ENCODE measurements at places on chromosomes 5 and 9.

DNA sequence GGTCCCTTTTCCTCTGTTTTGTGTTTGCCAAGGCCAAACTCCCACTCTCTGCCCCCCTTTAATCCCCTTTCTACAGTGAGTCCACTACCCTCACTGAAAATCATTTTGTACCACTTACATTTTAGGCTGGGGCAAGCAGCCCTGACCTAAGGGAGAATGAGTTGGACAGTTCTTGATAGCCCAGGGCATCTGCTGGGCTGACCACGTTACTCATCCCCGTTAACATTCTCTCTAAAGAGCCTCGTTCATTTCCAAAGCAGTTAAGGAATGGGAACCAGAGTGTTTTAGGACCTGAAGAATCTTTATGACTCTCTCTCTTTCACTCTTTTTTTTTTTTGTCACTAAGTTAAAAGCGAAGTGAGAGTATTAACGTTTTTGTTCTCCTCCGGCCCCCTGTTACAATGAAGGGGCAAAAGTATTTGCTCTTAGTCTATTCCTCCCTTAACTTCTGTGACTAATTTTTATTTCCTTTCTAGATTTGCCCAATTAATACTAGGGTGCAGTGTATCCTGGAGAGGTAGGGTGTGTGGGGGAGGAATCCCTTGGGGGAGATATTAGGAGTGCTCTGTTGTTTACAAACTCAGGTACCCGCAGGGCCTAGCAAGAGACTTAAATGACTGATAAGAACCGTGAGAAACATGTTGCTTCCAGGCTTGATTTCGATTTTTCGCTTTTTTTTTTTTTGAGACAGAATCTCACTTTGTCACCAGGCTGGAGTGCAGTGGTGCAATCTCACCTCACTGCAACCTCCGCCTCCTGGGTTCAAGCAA is 14.7 kb downstream of the GM2A start:
- DNase-seq: no peak

DNA sequence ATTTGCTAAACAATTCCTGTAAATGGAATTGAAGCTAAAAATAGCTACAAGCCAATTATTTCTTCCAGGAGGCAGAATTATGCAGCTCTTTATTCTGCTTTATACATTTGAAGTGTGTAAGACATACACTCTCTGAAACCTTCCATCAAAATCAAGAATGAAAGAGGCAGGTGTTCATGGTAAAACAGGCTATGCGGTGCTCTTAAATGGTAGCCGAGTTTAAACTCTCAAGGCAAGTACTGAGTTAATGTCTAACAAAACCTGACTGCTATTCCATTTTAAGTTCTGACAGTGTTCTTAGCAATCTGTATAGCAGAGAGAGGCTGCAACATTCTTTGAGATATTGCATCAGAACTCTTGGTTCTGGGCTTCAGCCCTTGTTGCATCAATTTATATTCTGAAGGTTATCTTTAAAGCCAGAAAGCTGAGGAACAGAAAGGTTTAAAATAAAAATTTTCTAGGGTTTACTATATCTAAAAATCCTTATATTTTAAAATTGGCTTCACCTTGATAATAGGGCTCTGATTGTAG is 248.3 kb upstream of the CCNG1 start:
- DNase-seq: no peak

DNA sequence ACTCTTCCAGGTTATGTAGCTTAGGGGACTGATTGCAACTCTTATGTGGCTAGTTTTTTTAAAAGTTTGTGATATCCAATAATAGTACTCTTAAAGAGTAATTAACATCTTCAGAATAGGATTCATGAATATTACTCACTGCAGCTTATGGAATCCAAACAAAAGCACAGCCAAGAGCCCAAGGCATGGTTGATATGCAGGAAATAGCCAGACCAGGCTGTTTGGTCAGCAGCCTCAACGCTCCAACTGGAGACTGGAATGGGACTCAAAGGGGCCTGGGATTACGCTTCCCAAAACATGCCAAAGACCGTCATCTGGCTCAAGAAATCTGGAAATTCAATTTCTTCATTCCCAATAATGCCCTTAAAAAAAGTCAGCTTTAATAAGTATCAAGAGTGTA is 268.6 kb downstream of the SEC61B start:
- no peak for DNase-seq

DNA sequence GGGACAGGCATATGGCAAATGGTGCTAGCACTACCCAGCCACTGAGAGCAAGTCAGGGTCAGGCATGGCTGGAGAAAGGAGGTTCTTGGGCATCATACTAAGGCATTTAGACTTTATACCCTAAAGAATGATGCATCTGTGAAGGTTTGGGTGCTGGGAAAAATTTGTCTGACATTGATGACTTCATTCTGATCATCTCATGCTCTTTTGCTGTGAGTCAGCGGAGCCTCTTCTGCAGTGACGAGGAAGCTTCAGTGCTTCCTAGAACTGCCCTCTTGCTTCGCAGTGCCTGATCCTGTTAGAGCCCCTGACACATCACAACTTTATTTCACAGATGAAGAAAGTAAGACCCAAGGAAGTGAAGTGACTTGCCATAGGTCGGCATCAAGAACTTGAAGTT is 266.6 kb upstream of the GAS1 start:
- no peak for DNase-seq

DNA sequence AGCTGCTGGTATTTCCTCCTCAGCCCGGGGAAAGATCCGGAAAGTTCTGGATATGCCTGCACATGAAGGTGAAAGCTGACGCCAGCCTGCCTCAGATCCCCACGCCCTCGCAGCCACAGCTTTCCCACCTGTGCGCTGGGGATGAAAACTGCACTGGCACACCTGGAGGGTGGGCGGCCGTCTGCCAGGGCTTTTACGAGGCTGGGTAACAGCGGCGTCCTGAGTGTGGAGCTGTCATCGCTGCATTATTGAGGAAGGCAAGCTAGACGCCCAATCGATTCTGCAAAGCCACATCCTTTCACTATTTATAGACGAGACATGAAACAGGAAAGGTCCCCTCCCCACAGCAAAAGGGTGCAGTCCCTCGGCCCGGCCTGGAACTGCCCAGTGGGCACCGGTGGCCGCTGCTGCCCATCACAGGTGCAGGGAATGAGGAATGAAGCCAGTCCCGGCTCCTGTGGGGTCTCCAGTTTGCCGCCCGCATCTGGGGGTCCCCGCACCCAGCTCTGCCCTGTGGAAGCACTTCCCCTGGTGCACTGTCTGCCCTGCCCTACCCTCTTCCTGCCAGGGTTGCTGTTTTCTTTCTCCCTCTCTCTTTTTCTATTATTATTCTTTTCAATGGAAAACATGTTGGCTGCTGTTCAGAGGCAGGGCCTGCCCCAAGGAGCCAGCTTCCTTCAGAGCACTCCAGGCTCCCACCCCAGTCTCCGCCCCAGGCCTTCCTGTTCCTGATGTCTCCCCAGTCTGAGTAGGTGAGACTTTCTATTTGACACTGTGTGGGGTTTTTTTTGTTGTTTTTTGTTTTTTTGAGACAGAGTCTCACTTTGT is 7.0 kb downstream of the NOTCH1 start:
- DNase-seq: no peak

- DNase-seq: no peak
Measured at GRCh38 chr9:27437652-27438373, 86.3 kb upstream of the IFNK start.

DNA sequence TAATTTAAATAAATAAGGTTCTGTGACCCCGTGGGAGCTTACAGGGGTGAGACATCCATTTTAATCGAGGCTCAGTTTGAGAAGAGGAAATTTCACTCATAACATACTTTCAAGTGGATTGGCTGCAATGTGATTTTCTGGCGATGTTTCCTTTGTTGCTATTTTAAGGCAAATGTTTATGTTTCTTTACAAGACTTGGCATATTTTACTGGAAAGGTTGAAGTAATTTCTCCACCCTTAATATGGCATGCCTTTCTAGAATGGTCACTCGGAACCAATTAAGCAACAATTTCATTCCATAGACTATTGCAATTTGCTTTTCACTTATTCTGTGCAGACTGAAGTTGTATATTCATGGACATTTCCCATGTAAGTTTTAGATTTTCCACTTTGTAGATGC is 438.0 kb upstream of the WWC1 start:
- DNase-seq: no peak

- no peak for DNase-seq
Measured at GRCh38 chr5:38426490-38426889, 130.0 kb downstream of the LIFR start.

- peak; percentile 65 for DNase-seq
Measured at GRCh38 chr5:138148811-138149210, 9.6 kb upstream of the NME5 start.

DNA sequence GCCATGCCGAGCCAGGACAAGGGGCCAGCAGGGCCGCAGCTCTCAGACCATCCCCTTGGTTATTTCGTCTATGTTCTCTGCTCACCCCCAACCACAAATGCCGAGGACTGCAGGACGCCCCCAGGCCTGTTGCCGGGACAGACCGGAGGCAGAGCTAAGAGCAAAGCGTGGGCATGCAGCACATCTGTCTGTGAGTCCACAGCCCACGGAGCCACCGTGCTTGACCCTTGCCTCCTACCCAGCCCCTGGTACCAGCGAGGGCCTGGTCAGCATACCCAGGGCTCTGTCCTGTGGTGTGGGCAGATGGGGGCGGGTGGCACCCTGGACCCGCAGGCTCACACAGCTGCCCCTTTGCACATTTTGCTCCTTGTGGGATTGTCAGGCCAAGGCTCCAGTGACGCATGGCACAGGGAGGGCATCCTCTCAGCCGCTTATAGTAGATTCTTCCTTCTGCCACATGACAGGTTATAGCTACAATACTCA is 4.7 kb downstream of the BRD3 start:
- no peak for DNase-seq

DNA sequence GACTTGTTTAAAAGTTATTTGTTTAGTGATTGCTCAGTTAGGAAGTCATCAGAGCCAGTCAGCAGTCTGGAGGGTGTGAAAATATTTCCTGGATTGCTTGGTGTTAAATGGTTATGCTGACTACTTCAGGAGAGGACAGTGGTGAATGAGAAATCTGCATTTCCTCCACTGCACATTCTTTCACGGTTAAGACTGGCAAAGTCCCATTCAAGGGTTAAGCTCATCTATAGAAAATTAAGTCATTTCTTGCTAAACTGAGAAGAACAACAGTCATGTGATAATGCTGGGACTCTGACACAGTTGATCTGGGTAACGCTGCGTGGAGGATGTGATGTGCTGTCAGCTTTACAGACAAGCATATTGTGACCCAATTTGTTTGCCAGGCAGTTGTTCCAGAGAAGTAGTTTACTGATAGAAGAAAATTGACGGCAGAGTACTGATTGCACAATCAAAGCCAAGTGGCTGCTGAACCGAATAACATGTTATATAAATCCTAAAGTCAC is 80.4 kb downstream of the GRAMD2B start:
- no peak for DNase-seq

DNA sequence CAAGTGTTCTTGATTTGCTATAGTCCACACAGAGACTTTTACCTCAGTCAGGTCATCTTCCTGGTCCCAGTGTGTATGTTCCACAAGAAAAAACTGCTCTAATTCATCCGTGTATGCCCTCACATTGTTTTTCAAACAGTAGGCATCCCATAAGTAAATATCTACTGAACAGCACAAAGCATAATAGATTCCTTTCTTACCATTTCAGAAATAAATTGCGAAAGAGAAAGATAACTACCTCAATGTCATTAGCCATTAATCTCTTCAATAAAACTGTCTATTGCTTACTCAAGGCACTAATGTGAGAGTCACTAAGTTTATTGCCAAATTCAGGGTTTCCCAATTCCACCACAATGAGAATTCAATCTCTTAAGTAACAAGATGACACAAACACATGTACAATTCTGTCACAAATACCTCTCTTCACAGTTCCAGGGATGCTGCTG is 9.6 kb downstream of the FBXW2 start:
- no peak for DNase-seq

DNA sequence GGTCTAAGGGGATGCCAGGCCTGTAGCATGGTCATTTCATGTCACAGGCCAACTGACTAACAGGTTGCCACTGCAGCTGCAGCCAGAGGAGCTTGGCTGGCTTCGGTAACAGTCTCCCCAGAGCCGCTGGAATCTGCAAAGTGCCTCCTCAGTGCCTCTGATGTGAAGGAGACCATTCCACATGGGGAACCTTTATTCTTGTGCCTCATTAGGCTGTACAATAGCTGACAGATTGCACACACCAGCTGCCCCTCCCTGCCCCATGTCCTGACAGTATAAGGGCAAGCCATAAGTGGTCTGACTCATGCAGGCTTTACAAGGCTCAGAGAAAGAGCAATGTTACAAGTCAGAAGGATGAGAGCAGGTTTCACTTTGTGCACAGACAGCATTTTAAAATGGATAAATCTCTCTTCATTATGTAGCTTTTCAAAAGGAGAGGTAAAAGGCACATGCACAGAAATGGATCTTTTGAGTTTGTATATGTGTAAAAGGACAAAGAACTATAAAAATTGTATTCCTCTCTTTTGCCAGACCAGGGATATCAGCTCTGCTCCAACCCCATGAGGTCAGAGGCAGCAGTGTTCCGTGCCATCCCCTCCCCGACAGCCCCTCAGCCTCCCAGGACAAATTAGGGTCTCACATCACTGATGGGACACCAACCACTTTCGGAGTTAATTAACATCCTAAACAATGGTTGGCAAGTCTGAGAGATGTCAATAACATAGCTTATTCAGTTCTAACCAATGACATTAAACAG is 467.8 kb downstream of the TMEM232 start:
- peak; percentile 71 for DNase-seq

DNA sequence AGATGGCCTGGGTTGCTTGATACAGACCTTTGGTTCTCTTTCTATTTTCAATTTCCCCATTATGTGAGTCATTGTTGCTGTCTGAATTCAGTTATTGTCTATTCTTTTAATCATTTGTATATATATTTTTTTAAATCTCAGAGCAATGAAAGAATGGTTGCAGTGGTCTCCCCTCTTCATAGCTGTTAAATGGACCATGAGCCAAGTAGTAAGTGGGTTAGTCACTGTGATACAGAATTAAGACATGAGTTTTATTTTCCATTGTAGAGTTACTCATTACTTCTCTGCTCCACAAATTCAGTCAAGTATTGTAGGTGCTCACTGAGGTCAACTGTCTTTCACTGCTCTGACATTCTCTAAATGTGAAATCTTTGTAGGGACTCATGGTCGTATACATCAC is 174.6 kb upstream of the GRAMD2B start:
- no peak for DNase-seq

- no peak for DNase-seq
Measured at GRCh38 chr9:34891386-34891785, 66.7 kb upstream of the PHF24 start.

- DNase-seq: no peak
Measured at GRCh38 chr9:79049371-79049770, 522.4 kb upstream of the TLE4 start.

DNA sequence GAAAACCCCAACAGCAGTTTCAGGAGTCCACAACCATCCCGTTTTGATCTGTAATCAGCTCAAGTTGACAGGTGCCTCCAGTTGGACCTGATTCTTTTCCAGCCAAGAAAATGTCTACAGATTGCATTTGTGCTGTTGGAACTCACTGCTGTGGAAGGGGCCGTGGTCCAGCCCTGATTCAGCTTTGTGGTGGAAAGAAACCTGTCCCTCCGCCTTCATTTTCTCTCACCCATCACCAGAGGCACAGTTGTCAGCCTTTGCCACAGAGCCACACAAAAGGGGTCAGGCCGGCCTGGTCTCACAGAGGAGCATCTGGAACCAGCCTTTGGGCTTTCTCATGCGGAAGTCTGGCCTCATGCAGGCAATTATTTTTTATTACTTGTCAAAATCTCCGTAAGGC is 483.6 kb downstream of the GADD45G start:
- DNase-seq: no peak

GRCh38 chr5:116585227-116585626 is 10.6 kb upstream of the SEMA6A start:
- no peak for DNase-seq

- no peak for DNase-seq
Measured at GRCh38 chr9:97809666-97810344, 43.2 kb upstream of the FOXE1 start.

GRCh38 chr9:92048924-92049625 is 66.1 kb downstream of the SPTLC1 start:
- no peak for DNase-seq
